ENCODE measurements at places on chromosomes 5 and 9.

DNA sequence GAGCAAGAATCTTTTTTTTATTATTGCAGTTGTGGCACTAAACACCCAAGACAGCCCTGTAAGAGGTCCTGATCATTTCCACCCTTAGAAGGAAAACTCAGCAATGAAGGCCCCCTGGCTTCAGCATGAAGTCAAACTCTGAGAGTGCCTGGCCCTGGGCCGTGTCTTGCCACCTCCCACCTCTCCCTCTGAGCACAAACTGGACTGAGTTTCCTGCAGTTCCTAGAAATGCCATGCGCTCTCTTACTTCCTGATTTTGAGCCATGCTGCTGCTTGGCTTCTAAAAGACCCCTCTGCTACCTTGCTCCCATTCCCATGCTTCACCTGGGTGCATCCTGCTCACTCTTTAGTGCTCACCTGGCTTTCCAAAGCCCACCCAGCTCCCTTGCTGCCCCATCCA lies 140.4 kb upstream of the KLF9 start:
- no peak for DNase-seq

DNA sequence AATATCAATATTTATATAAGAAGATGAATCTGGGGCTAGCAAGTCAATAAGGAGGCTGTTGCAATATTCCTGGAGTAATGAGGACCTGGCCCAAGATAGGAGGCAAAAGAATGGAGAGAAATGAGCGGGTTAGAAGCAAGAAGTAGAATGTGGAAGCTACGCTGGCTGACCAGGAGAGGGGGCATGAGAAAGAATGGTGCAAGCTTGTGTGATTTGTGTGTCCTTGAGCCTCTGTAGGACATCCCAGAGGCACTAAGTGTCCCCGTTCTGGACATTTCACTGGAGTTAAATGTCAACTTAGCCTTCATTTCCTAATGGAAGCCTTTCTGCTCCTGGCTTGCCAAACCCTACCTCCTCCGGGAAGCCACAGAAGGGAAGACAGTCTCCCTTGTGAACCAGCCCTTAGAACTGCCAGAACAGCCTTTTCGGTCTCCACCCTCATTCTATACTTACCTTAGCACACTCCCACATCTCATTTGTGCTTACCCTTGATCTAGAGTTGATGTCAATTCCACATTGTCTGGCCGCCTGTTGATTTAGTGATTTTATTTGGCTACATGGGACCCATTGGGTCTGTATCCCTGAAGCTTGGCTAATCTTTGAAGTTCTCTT lies 6.7 kb upstream of the PDE6A start:
- no peak for DNase-seq

- DNase-seq = no peak
Measured at GRCh38 chr9:130110166-130110565, 56.5 kb downstream of the GPR107 start.

- DNase-seq = no peak
Measured at GRCh38 chr5:152686931-152687330, 281.9 kb upstream of the NMUR2 start.

DNA sequence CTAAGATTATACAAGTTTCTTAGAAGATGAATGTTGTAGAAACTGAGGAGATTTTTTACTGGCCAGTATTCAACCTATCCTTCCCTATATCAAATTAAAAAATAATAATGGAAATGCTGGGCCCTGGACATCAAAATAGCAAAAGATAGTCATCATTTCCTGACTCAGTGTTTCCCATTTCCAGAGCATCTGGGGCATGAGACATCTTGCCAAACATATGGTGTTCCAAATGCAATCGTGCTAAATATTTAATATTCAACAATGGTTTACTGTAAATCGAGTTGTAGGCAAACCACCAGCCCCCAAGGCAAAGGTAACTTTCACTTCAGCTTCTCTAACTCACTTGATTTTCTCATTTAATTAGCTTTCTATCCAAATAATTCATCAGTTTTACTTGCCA lies 152.9 kb downstream of the FRMD3 start:
- no peak for DNase-seq

DNA sequence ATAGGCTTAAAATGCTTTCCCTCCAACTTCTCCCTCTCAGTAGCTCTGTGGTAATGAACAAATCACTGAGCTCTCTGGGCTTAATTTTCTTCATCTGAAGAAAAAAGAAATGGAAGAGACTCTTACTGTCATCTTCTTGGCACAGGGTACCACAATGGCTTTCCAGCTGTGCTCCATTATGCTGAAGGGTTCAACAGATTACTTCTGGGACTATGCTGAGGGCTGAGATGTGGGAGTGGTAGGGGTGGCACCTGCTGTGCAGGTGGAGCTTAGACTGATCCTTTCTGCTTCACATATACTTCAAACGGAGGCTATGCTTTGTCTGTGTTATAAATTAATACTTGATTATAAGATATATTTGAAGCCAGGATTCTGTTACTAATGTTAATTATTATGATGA lies 840.2 kb upstream of the C9orf72 start:
- no peak for DNase-seq

DNA sequence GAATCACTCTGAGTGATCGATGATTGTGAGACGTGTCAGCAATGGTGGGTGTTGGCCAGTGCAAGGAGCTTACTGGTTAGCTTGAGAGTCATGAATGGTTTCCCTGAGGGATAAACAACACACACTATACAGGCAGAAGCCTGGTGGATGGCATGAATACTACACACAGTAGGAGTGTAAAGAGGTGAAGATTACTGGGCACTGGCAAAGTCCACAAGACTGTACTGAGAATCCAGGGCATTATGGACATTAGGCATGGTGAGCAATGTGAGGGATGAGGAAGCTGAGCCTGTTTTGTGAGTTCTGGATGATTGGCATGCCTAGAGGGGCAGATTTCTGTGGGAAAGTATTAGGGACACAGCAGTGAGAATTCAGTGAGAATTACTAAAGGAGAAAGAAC lies 71.3 kb downstream of the KDM4C start:
- DNase-seq = no peak

DNA sequence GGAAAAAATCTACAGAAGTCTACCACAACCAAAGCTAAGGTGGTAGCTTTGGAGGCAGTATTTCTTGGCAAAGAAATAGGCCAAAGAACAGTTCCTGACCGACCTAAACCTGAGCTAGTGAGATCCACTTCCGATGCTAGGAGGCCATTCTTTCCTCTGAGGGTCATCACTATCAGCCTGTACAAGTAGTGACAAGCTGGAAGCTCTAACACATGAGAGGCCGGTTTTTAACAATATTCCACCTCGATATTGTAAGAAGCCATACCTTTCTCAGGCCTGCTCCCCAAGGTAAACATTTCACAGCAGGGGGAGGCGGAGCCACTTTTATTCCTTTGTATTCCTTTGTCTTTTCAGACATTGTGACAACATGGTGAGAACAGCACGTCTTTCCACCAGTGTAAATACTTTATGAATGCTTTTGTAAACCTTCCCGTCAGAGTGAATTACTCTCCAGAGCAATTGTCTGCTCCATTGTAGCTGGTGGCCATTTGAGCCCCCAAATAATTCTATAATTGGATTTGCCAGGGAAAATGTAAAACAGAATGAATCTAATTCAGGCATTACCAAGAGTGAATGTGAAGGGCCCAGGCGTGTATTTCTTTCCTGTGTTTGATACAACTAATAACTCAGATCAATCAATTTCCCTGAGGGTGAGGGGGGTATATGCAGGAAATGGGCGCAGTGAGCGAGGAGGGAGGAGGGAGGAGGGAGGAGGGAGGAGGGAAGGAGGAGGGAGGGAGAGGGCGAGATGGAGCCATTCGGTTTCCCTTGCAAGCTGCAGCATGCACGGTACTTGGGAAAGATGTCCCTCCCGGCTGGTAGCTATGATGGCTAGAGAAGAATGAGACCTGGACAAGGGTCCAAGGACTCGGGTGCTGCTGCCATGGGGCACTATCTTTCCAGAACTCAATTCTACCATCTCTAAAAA lies 166.6 kb downstream of the CDK5RAP2 start:
- DNase-seq = no peak

GRCh38 chr9:1647776-1648175 lies 367.4 kb upstream of the SMARCA2 start:
- no peak for DNase-seq

DNA sequence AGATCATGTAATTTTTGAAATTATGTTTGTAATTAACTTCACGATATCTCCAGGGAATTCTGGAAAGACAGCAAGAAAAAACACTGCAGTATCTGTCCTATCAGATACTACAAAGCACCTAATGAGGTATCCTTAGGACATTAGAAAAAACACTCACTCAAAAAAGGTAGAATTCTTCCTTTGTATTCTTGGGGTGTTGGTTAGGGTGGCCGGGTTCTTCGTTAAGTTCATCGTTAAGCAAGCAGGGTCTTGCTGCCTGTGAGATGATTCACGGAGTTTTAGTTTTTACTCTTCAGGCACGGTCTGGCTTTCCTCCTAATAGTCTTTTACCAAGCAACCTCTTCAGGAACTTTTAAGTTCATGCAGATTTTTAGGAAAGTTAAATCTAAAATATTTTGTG lies 91.4 kb upstream of the IRX4 start:
- DNase-seq = no peak

- DNase-seq = no peak
Measured at GRCh38 chr5:138603249-138603920, 28.2 kb upstream of the HSPA9 start.

DNA sequence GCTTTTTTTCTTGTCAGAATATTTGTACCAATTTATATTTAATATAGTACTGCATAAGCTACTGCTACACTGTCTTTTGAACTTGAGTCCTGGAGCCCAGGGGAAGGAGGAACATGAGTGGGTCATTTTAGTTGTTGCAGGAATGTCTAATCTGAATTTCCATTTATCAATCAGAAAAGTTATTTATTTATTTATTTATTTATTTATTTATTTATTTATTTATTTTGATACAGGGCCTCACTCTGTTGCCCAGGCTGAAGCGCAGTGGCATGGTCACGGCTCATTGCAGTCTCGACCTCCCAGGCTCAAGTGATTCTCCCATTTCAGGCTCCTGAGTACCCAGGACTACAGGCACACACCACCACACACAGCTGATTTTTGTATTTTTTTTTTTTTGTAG lies 712.6 kb downstream of the NR2F1-AS1 start:
- no peak for DNase-seq

GRCh38 chr5:116645627-116646026 lies 71.0 kb upstream of the SEMA6A start:
- DNase-seq = peak; percentile 12

- DNase-seq = no peak
Measured at GRCh38 chr5:42894057-42894456, 82.4 kb upstream of the SELENOP start.

GRCh38 chr5:97182571-97183099 lies 412 bp downstream of the RIOK2 start:
- no peak for DNase-seq

GRCh38 chr9:89808076-89808755 lies 203.4 kb downstream of the GADD45G start:
- no peak for DNase-seq

DNA sequence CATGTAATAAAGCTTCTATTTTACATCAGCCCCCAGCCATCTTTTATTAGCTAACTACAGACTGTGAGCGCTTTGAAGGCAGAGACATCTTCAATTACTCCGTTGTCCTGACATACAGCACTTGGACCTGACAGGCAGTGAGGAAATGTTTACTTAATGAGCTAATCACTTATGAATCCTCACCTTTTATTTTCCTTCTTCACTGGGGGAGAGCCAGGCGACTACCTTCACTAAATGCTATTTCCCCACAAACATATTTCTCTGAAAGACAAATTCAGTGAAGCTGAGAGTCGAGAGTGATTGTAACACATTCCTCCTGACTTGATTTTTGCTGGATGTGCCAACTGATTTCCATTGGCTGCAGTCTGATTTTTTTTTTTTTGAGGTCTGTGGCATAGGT lies 192.1 kb upstream of the CLINT1 start:
- DNase-seq = no peak

DNA sequence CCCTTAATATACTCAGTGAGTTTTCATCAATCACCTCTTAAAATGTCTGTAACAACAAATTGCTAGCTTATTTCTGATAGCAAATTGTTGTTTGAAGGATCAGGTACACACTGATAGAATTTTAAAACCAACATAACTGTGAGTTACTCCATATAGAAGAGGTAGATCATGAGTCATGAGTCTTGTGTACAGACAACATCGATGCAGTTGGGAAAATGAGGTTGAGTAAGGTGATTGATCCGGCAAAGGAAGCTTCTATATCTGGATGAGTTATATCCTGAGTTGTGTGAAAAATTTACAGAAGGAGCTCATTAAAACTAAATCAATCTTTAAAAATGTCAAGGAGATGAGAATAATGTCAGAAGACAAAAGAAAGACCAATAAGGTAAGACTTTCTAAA lies 604.6 kb upstream of the RGMB start:
- no peak for DNase-seq

GRCh38 chr5:124888622-124889485 lies 142.4 kb upstream of the ZNF608 start:
- no peak for DNase-seq

GRCh38 chr5:39266442-39266841 lies 47.1 kb upstream of the FYB1 start:
- DNase-seq = no peak

- no peak for DNase-seq
Measured at GRCh38 chr9:95901506-95901905, 26.0 kb downstream of the ERCC6L2 start.
